ENCODE measurements at places on chromosomes 5 and 9. TPM values are rescaled to one million over a fixed set of nuclear protein-coding genes. Genes with fewer than 3 reads are reported as not detected.

Gene OGN
- polyA plus RNA-seq: 301 TPM

GRCh38 chr9:37952731-37953130 is 48.8 kb upstream of the SLC25A51 start:
- no peak for DNase-seq

GRCh38 chr5:135697959-135698345 is 119.2 kb upstream of the CXCL14 start:
- DNase-seq: no peak

- DNase-seq: no peak
These were observed 837.0 kb downstream of the DNAH5 start for GRCh38 chr5:13107537-13107936.

- DNase-seq: no peak
These were observed 262.5 kb upstream of the CHD1 start for GRCh38 chr5:99191206-99191745.

DNA sequence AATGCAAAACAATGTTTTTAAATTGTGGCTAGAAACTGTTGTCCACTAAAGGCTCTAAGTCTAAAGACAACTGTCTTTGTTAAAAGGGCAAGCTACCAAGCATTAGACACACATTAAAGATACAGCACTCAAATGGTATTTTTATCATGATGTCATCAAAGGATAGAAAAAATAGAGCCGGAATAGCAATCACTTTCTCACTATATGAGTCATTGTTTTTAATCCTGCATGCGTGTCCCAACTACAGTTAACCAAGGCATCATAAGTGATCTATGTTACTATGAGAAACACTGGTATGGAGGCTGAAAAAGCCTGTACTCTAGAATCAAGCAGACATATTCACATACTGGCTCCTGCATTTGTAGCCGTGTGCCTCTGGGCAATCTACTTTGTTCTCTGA is 1.9 kb upstream of the PJA2 start:
- no peak for DNase-seq

DNA sequence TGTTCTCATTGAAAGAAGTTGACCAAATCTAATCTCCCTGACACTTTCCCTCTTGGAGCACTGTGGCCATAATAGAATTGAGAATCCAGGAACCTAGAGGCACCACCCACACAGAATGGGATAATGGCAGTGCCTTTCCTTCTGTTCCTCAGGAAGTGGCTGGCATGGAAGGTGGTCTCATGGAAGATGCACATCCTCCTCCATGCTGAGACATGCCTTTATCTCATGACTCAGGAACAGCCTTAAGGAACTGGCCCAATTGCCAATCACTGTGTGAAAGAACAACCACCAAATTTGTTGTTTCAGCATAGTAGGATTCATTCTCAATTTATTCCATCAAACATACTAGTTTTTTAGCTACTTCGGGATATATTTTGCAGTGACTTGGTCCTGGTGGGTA is 137.5 kb upstream of the RASGRF2 start:
- no peak for DNase-seq

GRCh38 chr9:214351-214647 is 366 bp upstream of the DOCK8 start:
- no peak for DNase-seq

DNA sequence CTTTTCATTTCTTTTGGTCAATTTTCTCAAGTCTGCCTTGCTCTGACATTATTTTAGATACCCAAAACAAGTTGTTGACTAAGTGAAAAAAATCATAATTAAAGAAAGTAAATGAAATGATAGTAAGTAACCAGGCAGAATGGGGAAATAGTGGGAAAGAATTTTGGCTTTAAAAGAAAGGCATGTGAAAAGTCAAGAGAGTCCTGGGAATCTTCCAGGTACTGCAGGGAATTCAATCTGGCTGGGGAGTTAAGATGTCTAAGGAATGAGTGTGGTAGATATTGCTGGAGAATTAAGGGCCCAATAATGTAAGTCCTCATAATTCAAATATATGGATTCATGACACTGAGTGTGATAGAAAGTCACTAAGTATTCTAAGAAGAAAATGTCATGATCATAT is 123.1 kb upstream of the PAPPA start:
- no peak for DNase-seq

Measured in hindlimb muscle (tissue), 1 donor.